ENCODE measurements at places on chromosomes 7 and 10.

DNA sequence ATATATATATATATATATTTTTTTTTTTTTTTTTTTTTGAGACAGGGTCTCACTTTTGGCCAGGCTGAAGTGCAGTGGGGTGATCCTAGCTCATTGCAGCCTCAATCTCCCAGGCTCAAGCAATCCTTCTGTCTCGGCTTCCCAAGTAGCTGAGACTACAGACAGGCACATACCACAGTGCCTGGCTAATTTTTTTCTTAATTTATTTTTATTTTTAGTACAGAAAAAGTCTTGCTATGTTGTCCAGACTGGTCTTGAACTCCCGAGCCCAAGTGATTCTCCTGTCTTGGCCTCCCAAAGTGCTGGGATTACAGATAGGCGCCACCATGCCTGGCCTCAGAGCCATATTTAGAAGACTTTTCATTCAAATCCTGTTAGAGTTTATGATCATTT lies 79.6 kb downstream of the PRTFDC1 start:
- no peak for DNase-seq

DNA sequence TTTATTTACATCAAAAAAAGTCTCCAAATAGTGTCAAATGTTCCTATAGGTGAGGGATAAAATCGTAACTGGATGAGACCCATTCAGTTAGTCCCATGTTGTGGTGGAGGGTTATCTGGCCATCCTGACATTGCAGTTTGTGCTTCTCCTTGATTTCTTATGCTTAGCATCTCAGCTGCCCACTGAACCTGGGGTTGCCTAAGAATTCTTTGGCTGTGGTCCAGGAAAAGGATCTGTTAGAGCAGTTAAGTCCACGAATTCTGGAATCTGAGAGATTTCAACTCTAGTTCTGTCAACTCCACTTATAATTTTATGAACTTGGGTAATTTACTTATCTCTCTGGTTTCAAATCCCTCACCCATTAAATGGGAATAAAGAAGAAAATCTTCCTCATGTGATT lies 1673.4 kb downstream of the REEP3 start:
- DNase-seq, result peak; percentile 8

GRCh38 chr7:42469341-42469740 lies 232.3 kb upstream of the GLI3 start:
- no peak for DNase-seq

GRCh38 chr10:21317902-21318301 lies 207.6 kb downstream of the SKIDA1 start:
- peak; percentile 85 for DNase-seq

- no peak for DNase-seq
Observed at GRCh38 chr10:11870900-11871400, 47.8 kb downstream of the PROSER2 start.

DNA sequence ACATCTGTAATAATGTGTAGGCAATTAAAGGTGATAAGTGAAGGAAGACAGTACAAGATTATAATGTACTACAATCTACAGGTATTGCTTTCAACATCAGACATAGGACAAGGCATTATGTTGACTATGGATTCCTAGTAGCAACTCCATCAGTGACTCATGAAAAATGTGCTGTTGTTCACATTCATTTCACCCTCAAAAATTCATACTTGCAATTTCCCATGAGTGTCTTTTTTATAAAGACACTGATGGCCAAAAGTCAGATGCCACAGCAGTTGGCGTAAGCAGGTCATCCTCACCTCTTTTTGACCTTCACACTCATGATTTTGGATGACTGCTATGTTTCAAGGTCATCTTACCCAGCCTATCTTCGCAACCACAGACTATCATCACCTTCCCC lies 100.0 kb upstream of the AMPH start:
- DNase-seq, result peak; percentile 58

DNA sequence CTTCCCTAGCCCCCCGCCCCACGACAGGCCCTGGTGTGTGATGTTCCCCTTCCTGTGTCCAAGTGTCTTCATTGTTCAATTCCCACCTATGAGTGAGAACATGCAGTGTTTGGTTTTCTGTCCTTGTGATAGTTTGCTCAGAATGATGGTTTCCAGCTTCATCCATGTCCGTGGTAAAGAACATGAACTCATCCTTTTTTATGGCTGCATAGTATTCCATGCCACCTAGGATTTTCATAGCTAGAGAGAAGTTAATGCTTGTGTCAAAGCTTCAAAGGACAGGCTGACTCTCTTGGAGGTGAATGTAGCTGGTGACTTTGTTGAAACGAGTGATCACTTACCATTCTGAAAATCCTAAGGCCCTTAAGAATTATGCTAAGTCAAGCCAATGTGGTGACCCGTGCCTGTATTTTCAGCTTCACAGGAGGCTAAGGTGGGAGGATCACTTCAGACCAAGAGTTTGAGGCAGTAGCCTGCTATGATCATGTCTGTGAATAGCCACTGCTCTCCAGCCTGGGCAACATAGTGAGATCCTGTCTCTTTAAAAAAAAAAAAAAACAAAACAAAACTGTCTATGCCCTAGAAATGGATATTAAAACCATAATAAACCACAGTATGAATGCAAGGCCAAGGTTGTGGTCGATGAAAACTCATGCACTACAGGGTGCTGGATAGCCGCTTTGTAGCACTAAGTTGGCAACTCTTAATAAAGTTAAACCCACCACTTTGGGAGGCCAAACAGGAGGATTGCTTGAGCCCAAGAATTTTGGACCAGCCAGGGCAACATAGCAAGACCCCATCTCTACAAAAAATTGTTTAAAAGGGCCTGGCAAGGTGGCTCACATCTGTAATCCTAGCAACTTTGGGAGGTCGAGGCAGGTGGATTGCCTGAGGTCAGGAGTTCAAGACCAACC lies 52.0 kb downstream of the CUL1 start:
- DNase-seq, result no peak

DNA sequence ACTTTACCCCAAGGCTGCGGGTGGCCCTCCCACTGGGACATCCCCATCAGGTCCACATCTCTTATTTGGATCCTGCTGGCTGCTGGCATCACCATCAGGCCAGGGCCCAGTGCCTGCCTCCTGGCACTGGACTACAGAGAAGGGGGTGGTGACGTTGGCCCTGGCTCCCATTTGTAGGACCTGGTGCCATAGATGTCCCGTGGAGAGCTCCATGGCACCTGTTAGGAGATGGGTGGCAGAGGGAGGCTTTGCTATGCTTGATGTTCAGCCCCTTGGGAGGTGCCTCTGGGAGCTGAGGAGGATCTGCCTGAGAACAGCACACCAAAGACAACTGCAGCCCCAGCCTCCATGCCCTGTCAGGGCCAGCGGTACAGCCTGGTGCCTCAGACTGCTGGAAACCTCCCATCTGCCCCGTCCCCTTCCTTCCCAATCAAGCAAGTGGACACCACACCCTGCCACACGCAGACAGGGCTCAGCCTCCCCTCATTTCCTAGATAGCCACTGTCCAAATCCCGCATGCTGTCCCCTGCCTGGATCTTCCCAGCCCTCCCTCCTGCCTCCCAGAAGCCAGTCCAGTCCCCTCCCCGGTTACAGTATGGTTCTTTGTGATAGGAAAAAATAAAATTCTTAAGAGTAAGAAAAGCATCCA lies 230.0 kb upstream of the GRB10 start:
- no peak for DNase-seq

GRCh38 chr10:49830846-49831245 lies 68.7 kb upstream of the OGDHL start:
- DNase-seq, result no peak

DNA sequence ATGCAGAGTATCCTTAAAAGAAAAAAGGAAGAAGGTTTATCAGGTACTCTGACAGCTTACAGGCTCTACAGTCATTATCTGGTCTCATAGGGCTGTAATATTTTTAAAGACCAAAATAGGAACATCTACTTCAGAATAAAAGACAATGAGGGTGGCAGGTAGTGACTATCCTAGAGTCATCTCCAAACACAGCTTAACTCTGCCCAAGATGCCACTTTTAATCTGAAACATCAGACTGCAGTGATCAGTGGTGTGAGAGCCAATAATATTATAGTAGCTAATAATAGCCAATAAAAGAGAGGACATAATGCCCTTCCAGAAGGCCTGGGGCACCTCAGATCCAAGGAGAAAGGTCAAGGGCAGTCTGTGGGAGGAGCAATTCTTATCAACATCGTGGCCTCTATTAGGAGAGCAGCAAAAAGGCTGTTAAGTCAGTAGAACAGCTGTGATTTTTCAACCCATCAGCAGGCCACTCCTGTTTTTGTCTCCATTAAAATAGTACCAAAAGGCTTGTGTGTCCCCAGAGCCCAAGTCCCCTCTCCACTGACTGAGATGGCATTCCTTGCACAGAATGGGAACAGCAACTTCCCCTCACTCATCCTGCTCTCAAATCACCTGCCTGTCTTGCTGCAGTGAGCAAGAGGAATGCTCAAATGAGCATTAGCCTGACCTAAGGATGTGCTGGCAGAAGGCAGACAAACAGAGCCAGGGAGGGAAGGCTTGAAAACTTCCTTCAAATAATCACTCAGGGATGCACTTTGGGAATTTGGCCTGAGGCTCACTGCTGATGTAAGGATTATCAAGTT lies 20.7 kb upstream of the SPOCK2 start:
- no peak for DNase-seq

DNA sequence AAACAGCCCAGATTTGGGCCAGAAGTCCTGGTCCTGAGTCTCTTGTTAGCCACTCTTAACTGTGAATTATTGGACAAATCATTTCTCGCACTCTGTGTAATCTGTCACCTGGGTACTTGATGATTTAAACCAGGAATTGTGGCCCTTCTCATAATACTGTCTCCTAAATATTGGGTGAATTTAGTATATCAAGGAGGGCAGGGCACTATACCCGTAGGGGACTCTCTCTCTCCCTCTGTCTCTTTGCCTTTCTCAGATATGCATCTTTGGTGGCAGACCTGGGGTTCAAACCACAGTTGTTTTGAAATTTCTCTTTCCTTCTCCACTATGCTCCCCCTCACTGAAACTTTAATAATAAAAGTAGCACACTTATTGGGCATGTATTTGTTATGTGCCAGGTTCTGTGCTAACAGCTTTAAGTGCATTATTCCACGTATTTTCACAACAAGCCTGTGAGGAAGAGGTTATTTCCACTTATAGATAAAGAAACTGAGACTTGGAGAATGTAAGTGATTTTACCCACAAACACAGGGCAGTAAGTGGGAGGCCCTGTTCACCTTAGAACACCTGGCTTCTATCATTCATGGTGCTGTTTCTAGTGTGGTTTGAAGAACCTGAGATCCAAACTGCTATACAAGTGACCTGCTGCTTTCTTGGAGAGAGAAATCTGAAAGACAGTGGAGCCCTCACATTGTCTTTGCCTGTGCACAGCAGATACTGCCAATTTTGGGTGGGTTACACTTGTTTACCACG lies 11.8 kb downstream of the FAS start:
- no peak for DNase-seq

GRCh38 chr7:41879403-41879802 lies 176.5 kb upstream of the INHBA start:
- peak; percentile 41 for DNase-seq

- no peak for DNase-seq
Observed at GRCh38 chr7:104367926-104368325, 39.5 kb downstream of the LHFPL3 start.

GRCh38 chr10:79331226-79331625 lies 16.0 kb upstream of the PPIF start:
- no peak for DNase-seq

- no peak for DNase-seq
Observed at GRCh38 chr10:106761906-106762305, 402.6 kb downstream of the SORCS1 start.

- DNase-seq, result peak; percentile 59
Observed at GRCh38 chr10:131435760-131436457, 124.4 kb upstream of the TCERG1L start.

GRCh38 chr7:4648111-4648510 lies 34.0 kb upstream of the FOXK1 start:
- DNase-seq, result no peak

- no peak for DNase-seq
Observed at GRCh38 chr10:86705139-86705538, 36.8 kb downstream of the LDB3 start.

DNA sequence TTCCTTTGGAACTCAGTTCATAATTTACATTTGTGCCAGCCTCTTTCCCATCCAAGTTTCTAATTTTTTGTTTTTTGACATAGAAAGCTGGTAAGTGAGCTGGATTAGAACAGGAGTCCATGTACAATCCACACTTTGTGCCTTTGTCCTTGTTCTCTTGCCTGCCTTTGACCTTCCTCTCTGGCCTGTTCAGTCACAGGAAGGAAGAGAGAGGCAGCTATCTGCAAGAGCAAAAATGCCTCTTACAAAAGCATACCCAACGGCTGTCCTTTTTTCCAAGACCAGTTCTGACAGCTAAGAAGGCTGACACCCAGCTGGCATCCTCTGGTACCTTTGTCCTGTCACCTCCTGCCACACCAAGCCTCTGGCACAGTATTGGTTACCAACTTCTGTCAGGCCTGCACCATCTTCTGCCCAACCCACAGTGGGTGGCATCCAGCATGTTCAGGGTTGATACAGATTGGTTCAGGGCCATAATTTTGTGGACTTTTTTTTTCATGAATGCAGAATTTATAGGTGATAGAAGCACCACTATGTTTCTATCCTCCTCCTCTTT lies 133.7 kb upstream of the KLF14 start:
- no peak for DNase-seq

- peak; percentile 82 for DNase-seq
Observed at GRCh38 chr7:12549106-12549505, 21.4 kb upstream of the SCIN start.

- no peak for DNase-seq
Observed at GRCh38 chr7:20217193-20217948, at the start of gene MACC1. MACC1 (minus strand) TSS chr7:20217384; CDS start chr7:20161862, 55,522 bp downstream.

DNA sequence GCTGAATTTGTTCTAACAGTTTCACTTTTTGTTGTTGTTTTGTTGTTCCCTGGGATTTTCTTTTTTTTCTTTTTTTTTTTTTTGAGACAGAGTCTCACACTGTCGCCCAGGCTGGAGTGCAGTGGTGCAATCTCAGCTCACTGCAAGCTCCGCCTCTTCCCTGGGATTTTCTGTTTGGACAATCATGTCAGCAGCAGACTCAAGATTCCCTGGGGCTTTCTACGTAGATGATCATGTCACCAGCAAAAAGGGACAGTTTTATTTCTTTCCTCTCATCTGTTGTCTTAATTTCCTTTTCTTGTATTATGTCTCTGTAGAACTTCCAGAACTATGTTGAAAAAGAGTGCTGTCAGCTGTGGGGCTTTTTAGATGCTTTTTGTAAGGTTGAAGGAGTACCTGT lies 241.4 kb downstream of the TNS3 start:
- DNase-seq, result no peak

GRCh38 chr10:102657984-102658724 lies 13.9 kb downstream of the TRIM8 start:
- no peak for DNase-seq

DNA sequence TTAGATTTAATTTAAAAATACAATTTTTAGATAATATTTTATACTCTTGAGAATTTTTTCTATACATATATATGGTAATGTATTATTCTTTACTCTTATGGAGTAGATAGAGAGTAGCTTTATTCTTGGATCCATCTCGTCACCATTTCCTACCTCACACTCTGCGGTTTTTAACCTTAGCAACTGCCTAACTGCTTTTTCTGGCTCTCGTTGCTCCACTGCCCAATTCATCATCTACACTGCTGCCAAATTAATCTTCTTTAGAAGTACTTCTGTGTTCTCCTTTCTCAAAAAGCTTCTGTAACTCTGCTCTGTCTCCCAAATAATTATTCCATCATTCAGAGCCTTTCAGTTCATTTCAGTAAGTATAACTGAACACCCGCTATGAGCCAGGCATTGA lies 35.3 kb downstream of the CAPZA2 start:
- DNase-seq, result no peak

Data from fibroblast of skin of right biceps (primary cell).